ENCODE measurements at places on chromosomes 2 and 18. TPM values are rescaled to one million over a fixed set of nuclear protein-coding genes. Genes with fewer than 3 reads are reported as not detected.

SNED1 gene
- total RNA-seq: 6.1 TPM

CRYBA2 gene
- not detected for total RNA-seq

CXCR2 gene
- 0.96 TPM for total RNA-seq

ADGRF3 gene
- total RNA-seq: not detected
